Activated gamma-delta T cell treated with Interleukin-2 at 50 U/mL for 16 hours (primary cell): ENCODE measurements at places on chromosomes 3 and 15.

DNA sequence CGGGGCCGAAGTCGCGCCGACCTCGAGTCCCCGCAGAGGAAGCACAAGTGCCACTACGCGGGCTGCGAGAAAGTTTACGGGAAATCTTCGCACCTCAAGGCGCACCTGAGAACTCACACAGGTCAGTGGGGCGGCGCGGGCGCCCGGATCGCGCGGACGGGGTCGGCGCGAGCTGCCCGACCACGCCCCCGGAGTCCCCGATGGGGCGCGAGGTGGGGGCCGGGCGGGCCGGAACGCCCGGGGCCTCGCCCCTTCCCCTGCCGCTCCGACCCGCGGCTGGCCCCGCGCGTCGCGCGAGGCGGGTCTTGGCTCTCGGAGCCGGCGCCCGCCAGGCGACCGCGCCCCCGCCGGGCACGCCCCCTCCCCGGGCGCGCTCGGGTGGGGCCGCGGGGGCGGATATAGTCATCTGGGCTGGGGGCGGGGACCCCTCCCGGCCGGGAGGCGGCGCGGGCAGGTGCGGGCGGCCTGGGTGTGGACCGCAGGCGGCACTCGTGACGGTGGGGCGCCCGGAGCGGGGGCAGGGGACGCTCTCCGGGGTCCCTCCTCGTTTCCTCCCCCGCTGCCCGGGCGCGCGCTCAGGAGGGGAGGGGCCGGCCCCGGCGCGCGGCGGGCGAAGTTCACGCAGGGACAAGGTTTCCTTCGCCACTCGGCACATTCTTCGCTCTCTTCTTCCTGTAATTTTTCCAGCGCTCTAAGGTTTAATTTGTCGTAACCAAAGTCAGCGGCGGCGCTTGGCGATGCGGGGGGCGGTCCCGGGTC lies 1.2 kb downstream of the KLF13 start:
- DNase-seq: peak; percentile 77

- DNase-seq: no peak
These were observed 54.9 kb upstream of the BNC1 start for GRCh38 chr15:83339396-83339795.

DNA sequence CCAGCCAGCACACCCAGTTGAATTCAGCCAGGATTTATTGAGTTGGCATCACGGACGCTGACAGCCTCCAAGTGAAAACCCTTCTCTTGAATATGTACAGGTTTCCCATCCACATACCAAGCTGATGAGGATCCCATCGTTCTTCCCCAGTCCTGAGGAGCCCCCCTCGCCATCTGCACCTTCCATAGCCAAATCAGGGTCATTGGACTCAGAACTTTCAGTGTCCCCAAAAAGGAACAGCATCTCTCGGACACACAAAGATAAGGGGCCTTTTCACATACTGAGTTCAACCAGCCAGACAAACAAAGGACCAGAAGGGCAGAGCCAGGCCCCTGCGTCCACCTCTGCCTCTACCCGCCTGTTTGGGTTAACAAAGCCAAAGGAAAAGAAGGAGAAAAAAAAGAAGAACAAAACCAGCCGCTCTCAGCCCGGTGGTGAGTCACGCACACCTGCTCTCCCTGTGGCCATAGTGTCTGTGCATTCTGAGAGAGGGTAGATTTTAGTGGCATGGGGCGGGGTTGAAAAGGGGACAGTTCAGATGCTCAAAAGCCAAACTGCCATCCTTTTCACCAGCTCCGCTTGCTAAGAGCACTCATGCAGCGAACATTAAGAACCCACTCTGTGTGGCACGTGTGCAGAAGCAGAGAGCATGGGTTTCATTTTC lies 51.2 kb downstream of the KLHL25 start:
- DNase-seq: no peak

DNA sequence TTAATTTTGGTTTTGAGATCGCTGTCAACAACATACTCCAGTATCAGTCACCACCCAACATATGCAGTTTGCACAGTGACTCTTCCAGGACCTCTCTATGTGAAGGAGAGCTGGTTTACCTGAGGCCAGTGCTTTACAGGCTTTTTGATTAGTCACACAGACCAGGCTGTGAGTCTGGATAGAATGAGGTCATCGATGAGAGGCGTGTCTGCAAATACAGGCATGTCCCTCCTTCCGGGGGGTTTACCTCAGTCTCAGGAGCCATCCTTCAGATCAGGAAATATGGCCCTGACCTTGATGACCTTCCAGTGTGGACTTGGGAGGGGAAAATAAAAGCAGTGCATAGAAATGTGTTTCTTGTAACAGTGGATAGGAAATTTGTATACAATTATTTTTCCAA lies 46.9 kb downstream of the KBTBD12 start:
- no peak for DNase-seq

DNA sequence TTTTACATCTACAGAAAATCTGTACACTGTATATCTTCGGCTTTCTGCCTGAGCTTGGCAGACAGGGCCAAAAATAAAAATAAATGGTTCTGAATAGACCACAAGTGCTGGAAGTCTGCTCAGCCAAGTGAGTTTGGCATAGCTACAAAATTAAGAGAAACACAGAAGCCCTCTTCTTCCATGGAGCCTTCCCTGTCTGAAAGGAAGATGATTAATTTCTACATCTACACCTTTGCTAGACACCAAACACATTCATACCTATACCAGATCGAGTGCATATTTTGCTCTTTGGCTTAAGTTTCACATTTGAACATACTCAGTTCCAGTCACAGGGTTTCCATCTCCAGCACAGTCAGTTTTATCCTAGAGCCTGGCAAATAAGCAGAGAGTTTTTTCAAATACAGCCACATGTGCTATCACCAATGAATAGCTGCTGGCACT lies 224.6 kb downstream of the GREM1 start:
- no peak for DNase-seq

- DNase-seq: no peak
These were observed 64.4 kb downstream of the USP13 start for GRCh38 chr3:179717219-179717618.

DNA sequence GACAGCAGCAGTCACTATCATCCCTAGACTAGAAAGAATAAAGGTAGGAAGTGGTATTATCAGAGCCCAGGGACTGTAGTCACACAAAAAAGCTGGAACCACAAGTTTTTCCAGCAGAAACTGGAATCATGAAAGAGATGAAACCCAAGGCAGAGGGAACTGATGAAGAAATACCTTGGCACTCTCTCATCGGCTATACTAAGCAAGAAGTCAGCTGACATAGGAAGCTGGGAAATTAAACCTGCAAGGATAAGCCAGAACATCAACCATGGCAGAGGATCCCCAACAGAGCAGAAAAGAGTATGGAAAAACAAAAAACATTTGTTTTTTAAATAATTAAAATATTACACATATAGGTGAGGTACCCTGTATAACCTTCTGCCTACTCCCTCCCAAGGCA lies 86.5 kb downstream of the AQR start:
- no peak for DNase-seq

DNA sequence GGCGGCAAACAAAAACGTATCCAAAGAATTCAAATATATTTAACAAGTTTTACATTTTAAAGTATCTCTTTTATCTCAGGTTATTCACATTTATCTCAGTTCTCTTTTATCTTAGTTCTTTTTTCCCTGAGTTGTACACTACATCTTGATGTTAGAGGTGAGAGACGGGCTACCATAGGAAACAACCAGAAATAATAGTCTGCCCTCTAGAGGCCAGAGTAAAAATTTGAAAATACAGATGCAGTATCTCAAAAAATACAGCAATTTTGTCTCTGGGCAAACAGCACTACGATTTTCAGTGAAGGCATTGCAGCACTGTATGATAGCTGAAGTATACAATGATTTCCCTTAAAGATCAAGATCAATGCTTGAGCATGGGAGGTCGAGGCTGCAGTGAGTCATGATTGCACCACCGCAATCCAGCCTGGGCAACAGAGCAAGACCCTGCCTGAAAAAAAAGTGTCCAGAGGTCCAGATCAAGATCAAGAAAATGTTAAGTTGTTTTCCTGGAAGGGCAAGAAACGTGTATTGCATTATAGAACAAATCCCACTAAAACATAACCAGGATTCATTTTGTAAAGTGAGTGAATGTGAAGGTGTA lies 82.6 kb upstream of the ATP11B start:
- DNase-seq: no peak

DNA sequence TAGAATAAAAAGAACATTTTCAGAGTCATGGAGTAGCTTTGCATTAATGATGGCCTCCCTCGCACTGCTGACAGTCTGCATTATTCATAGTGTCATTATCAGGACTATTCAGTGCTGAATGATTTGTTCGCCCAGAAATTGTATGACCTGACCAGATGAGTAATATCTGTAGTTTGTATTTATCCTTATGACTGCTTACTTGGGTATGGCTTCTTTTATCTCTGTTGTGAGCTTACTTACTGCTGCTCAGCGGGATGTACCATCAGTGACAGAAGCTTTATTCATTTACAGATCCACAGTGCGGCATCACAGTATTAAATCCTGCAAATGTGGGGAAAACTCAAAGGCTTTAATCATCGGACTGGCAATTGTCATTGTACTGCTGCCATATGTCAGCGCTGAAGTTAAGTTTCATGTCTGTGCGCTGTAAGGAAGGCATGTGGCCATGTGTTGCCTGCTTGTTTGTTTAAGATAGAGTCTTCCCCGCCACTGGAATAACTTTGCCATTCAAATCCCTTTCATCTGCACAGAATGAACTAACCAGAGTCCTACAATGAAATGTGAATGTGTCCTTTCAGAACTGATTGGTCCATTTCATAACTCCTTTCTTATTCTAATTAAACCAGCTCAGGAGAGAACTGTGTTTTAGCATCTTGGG lies 262.2 kb downstream of the CHL1 start:
- DNase-seq: no peak

- no peak for DNase-seq
These were observed 319.6 kb downstream of the ZBTB20 start for GRCh38 chr3:114827495-114827894.

GRCh38 chr15:64037116-64037515 lies 9.2 kb downstream of the DAPK2 start:
- DNase-seq: no peak

DNA sequence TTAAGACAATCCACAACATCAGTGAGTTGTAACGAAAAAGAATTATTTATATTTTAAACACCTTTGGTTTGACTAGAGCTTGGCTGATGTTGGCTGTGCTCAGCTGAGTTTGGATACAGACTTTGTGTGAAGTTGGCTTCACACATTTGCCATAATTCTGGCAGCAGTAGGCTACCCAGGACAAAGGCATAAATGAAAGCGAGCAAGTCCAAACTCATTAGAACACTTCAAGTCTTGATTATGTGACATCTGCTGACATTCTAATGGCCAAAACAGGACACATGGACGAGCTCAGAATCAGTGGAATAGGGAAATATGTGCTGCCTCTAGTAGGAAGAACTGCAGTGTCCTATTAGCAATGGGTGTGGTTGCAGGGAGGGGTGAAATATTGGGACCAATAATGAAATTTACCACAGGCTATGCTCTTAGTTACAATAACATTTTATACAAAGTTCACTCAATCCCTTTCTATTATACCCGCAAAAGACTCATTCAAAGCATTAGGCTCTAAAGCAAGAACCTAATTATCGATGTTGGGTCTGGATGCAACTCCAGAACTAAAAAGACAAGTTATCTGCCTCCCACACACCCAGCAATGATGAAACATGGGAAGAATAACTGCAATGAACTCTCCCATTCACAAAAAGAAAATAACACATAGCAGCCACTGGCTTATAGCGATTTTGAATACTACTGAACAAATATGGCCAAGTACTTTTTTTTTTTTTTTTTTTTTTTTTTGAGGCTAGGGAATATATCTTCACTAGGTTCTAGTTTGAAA lies 493.9 kb upstream of the RASGRP1 start:
- DNase-seq: no peak

GRCh38 chr15:68791431-68792283 lies 29.0 kb downstream of the ANP32A start:
- DNase-seq: peak; percentile 57

DNA sequence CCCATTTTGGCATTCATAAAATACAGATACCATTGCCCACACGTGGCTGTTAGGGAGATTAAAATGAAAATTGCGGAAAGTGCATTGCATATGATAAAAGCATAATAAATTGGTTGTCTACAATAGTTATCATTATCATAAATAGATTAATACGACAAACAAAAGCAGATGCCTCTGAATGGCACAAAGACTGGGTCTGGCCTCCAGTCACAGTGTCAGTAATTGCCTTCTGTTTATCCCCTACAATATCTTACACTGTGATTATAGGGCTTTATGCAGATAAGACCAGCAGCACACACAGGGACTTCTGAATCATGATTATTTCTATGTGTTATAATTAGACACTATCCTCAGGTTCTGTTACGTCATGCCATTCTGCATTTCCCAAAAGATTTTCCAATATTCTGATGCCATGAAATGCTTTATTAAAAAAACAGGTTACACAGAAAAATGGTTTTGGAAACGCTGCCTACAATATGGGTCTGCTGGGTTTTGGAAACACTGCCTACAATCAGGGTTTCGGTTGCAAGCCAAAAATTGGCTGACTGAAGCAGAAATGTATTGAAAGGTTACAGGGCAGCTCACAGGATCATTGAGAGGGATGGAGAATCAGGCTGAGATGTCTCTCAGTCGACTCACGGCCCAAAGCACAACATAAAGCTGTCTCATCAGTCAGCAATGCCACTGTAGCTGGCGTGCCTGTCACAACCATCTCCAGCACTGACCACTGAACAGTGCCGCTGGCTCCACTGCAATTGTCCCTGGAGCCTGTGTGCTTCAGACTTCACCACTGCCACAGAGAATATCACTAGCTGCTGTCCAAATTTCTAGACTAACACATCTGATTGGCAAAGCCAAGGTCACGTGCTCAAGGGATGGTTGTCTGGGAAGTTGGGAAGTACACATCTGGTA lies 248.1 kb downstream of the ERC2 start:
- DNase-seq: no peak

GRCh38 chr3:15953841-15954240 lies 156.1 kb upstream of the ANKRD28 start:
- DNase-seq: no peak

GRCh38 chr15:45704329-45705249 lies 69.8 kb downstream of the SQOR start:
- DNase-seq: peak; percentile 16

- DNase-seq: no peak
These were observed 314.2 kb upstream of the RARB start for GRCh38 chr3:25113891-25114290.

DNA sequence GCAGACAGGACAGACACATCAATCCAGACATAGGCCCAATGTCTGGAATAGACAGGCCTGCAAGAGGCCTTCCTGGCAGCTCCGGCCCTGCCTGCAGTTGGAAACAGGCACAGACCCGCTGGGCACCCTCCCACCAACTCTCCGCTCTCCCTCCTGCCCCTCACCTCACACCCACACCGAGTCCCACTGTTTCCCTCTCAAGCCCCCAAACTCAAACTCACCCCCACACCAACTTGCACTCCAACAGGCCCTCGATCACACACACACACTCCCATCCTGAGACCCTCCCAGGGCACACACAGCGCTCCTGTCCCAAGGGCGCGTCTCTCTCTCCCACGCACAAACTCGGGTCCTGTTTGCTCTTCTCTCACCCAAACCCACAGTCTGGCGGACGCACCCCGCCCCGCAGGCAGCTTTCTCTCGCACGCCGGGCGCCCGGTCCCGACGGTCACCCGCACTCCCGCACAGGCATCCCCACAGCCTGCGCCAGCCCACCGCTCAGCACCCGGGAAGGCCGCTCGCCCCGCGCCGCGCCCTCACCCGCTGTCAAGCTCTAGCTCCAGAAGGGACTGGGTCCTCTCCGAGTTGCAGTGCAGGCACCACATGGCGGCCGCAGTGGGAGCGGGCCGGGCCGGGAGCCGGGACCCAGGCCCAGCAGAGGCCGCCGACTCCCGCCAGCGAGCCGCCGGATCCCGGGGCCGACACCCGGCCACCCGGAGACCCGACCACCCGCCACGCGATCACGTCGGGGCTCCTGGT lies 106.2 kb downstream of the IQSEC1 start:
- DNase-seq: no peak

GRCh38 chr3:100992231-100993012 lies 799 bp downstream of the ABI3BP start:
- DNase-seq: no peak
